ENCODE measurements at places on chromosomes 3 and 15.

- DNase-seq, result no peak
Measured at GRCh38 chr3:52554026-52554755, 17.8 kb downstream of the UQCC5 start.

DNA sequence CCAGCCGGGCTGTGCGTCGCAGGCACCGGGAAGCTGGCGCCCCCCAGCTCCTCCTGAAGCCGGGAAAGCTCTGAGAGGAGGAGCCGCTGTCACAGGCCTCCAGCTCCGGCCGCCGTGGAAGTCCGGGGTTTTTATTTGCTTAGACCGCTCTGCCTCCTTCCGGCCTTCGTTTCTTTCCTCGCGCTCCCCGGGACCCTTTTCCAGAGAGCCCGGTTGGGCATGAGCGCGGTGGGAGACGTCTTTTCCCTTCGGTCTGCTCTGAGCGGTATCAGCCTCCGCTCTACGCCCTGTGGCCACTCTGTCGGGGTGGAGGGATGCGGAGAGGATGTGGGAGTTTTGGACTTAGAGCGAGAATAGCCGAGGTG lies 559 bp downstream of the SENP5 start:
- DNase-seq, result peak; percentile 8

DNA sequence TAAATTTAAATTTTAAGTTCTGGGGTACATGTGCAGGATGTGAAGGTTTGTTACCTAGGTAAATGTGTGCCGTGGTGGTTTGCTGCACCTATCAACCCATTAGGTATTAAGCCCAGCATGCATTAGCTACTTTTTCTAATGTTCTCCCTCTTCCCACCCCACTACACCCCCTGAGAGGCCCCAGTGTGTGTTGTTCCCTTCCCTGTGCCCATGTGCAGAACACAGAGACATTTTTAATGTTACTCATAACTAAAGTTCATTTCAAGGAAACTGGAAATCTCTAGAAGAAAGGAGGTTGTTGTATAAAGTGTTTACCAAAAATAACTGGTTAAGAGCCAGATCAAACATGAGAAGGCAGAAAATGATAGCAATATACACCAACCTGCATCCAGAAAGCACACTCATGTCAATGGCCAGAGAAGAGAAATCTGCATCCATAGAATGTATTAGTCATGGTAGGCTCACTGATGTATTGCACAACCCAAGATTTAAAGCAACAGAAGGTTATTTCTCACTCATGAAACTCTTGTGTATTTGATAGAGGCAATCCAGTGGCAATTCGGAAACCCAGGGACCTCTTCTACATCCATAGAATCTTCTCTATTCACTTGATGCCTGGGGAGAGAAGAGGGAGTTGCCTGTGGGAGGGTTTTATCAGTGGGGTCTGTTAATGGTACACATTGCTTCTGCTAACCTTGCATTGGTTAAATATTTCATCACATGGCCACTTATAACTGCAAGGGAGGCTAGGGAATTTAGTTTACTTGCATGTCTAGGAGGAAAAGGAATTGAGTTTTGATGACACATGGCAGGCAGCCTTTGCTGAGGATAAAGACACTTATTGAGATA lies 321.9 kb upstream of the RASGRP1 start:
- DNase-seq, result peak; percentile 92

GRCh38 chr3:9622438-9622837 lies 26.9 kb upstream of the MTMR14 start:
- DNase-seq, result no peak

- no peak for DNase-seq
Measured at GRCh38 chr3:153624310-153625030, 462.4 kb downstream of the RAP2B start.

Data from fibroblast of skin of scalp (primary cell).